ENCODE measurements at places on chromosomes 2 and 18. TPM values are rescaled to one million over a fixed set of nuclear protein-coding genes. Genes with fewer than 3 reads are reported as not detected.

Gene CXCR1
- 10.4 TPM for total RNA-seq

GRCh38 chr2:25669520-25669919 is 3.9 kb downstream of the DTNB start:
- DNase-seq: no peak

GRCh38 chr2:84858123-84858522 is 22.8 kb downstream of the TRABD2A start:
- no peak for DNase-seq

GRCh38 chr2:71896385-71897136 is 251.1 kb downstream of the CYP26B1 start:
- DNase-seq: no peak

Gene POMC
- total RNA-seq: 3.9 TPM

Gene AFF3
- total RNA-seq: 57.3 TPM

Gene C2orf78
- not detected for total RNA-seq

DNA sequence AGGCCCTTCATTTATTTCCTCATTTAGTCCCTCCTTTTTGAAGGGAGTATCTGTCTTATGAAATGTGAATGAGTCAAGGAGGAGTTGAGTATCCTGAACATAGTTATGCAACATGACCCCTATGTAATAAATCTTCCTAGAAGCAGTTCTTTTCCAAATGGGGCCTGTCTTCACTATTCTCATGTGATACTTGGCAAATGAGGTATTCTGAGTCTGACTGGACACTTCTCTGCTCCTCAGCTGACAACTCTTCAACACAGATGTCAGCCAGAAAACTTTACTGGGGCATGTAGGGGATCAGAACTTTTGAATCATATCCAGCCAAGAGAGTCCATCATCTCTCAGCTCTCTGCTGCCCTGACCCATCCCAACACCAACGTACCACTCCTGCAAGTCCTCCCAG is 291.6 kb downstream of the ZNF385B start:
- no peak for DNase-seq

GRCh38 chr2:31239593-31240177 is 5.7 kb downstream of the EHD3 start:
- no peak for DNase-seq

DNA sequence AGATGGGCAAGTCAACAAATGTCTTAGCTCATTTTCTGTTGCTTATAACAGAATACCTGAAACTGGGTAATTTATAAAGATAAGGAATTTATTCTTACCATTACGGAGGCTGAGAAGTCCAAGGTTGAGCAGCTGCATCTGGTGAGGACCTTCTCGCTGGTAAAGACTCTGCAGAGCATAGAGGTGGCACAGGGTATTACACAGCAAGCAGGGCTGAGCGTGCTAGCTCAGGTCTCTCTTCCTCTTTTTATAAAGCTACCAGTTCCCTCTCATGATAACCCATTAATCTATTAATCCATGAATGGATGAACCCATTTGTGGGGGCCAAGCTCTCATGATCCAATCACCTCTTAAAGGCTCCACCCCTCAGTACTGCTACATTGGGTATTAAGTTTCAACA is 109.1 kb downstream of the CDK15 start:
- DNase-seq: no peak

- no peak for DNase-seq
Measured at GRCh38 chr2:133411857-133412256, 156.4 kb downstream of the NCKAP5 start.

Gene FAM136A
- 19.5 TPM for total RNA-seq

Gene GPAT2
- total RNA-seq: 4.3 TPM

Gene KCNK3
- 26.8 TPM for total RNA-seq

Gene CD8B2
- total RNA-seq: 0.21 TPM

- no peak for DNase-seq
Measured at GRCh38 chr2:177273408-177273807, 8.9 kb upstream of the NFE2L2 start.

- DNase-seq: no peak
Measured at GRCh38 chr2:210496512-210496911, 20.0 kb upstream of the LANCL1 start.

- DNase-seq: no peak
Measured at GRCh38 chr2:177449159-177449558, 56.6 kb downstream of the AGPS start.

DNA sequence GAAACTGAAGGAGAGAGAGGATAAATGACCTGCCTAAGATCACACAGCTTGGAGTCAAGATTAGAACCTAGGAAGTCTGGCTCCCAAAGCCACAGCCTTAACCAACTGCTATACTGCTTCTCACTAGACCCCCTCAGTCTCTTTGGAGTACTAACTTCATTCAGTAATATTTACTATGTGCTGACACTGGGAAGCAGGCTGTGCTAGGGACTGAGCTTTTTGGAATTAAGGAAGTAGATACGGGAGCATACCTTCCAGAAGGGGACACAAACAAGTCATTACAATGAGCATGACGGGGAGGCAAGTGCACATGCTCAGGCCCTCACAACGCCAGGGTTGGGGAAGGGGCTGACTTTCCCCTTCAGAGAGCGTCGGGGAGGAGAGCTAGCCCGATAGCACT is 97.7 kb downstream of the INO80D start:
- DNase-seq: no peak

DNA sequence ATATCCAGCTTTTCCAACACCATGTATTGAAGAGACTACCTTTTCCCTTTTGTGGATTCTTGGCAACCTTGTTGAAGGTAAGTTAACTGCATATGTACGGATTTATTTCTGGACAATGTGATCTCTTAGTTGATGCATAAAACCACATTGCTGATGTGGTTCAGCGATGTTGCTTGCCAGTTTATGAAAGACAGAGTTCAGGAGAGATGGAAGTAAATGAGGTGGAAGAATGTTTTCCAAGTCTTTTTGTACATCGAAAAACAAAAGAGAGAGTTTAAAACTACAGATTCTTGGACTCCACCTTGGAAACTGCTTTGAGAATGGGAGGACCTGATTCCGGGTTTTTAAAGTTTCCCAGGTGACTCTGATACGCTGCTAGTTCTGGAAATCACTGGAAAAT is 43.8 kb downstream of the MOB4 start:
- DNase-seq: no peak

Gene PMAIP1
- 1.6 TPM for total RNA-seq

GRCh38 chr2:113861740-113862139 is 28.1 kb upstream of the ACTR3 start:
- no peak for DNase-seq

- peak; percentile 27 for DNase-seq
Measured at GRCh38 chr2:240479111-240479501, 43.6 kb downstream of the GPC1 start.

DNA sequence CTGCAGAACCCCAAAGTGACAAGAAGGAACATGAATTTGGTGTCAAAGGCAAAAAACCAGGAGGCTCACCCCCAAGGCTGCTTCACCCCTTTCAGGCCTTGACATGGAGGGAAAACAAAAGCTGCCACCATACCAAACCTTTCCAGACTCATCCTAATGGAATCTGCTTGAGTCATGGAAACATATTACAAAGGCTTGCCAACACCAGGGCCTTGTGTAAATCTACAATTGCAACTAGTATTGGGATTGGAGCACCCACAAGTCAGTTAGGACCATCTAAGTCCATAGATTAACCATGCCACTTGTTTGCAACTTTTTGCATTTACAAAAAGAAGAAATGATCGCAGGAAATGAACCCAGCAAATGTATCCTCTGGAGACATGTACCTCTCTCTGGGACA is 297.6 kb downstream of the CDCA7 start:
- no peak for DNase-seq

Gene AMER3
- not detected for total RNA-seq

DNA sequence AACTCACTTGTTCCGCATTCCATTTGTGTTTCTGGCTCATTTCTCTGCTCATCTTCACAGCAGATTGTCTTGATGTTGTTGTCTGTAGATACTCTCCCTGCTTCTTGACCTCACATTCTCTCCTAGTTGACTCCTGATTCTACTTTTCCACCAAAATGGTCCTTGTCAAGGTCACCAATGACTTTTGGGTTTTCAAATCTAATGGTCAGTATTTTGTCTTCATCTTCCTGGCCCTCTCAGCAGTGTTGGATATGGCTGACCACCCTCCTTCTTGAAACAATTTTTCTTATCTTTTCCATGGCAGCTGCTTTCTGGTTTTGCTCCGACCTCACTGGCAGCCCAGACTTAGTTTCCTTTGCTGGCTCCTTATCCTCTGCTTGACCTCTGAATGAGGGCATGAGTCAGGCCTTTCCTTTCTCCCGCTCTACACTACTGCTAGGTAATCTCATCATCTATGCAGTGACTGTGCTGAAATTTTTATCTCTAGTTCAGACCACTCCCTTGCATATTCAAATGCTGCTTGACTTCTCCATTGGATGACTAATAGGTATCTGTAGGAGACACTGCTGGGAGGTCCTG is 386.6 kb upstream of the SPRED2 start:
- no peak for DNase-seq

DNA sequence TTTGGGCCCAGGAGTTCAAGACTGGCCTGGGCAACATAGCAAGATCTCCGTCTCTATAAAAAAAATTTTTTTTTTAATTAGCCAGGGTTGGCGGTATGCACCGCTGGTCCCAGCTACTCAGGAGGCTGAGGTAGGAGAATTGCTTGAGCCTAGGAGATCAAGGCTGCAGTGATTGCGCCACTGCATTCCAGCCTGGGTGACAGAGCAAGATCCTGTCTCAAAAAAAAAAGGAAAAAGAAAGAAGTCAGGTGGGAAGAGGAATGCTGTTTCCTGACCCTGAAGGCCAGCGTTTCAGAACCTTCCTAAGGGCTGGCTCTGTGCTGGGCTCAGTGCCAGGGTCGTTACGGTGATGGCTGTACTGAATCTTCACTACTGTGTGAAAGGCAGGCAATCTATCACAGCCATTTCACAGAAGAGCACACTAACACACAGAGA is 35.0 kb upstream of the AGAP1 start:
- peak; percentile 64 for DNase-seq

- no peak for DNase-seq
Measured at GRCh38 chr2:200650195-200650594, 64.4 kb downstream of the AOX1 start.

Gene STAT4
- 5.8 TPM for total RNA-seq

GRCh38 chr2:121064186-121064585 is 220.8 kb downstream of the TFCP2L1 start:
- no peak for DNase-seq
